ENCODE measurements at places on chromosomes 7 and 10.

GRCh38 chr10:113021268-113022040 is 71.4 kb downstream of the TCF7L2 start:
- DNase-seq: no peak

DNA sequence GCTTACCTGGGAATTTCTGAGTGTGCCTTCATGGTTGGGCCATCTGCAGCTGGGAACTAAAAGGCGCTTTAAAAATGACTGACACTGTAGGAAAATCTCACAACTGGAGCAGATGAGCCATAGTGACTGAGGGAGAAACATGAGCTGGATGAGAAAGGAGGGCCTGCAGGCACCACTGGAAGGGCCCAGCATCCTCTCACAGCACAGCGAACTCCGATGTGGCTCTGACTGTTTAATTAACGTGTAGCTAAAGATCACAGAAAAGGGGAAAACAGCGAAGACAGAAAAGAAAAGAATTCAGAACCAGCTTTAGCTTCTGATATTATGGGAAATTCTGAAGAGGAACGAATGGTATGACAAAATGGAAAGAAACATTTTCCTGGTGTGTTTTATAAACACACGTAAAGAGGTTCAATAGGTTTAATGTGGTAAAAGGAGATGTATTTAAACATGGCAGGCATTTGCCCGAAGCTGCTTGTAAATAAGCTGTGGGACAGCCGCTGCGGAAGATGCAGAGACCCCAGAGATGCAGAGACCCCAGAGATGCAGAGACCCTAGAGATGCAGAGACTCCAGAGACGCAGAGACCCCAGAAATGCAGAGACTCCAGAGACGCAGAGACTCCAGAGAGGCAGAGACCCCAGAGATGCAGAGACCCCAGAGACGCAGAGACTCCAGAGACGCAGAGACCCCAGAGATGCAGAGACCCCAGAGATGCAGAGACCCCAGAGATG is 534.3 kb downstream of the PTPRN2 start:
- no peak for DNase-seq

DNA sequence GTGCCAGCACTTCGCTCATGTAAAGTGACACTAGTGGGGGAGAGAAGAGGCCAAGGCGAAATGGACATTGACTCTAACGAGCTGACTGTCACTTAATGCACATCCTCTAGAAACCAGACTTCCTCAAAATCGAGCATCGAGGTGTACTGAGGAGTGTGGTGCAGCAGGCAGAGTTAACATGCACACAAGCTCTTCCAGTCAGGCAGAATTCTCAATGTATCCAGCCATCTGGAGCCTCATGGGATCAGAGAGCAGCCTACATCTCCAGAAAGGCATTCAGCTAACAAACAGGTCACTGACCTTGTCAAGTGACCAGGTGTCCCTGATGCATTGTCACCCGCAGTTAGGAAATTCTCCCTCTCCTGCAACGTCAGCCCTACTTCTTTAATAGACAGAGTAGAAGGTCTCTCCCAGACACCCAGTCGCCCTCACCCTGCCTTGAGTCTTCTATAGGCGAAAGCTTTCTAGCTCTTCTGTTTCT is 259.8 kb upstream of the AOAH start:
- no peak for DNase-seq

DNA sequence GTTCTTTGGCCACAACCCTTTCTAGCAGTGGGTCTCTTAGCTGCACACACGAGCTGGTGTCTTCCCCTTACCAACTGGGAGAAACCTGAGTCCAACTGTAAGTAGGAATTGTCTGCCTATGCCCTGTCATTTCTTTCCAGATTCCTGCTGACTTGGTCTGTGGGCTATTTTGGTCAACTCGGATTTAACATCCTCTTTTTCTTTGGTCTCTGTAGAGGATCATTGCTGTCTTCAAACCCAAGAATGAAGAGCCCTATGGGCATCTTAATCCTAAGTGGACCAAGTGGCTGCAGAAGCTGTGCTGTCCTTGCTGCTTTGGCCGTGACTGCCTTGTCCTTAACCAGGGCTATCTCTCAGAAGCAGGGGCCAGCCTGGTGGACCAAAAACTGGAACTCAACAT is 10.3 kb downstream of the PI4K2A start:
- DNase-seq: no peak

DNA sequence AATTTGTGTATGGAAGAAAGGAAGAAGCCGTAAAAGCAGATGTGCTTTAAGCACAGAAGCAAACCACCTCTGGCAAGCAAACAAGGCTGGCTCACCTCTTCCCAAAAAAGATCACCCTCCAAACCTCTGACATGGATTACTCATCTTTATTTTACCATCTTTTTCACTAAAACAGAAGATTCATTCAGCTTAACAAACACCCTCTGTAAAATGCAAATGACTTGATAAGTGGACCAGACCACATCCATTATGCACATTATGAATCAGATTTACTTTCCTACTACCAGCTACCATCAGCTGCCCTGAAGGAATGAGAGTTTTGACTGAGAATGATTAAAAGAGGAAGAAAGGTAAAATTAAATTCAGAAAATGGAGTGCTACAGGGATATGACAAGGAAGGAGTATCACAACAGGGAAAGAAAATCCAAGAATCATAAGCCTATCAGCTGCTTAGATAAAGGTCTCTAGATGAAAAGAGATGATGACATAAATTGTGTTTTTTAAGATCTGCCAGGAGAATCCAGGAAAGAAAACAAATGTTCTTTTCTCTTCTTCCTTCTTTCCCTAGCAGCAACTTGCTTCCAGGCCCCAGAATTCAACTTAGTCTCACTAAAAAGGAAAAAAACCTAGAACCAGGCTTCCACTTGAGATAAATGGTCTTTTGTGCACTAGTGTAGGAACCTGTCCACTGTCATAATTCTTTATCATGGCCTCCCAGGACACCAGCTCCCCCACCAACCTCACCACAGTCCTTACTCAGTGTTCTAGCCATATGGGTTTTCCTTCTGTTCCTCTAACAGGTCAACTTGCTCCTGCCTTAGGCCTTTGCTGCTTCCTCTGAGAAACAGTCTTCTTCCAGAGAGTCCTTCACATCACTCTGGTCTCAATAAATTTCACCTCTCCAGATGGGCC is 47.4 kb downstream of the JAZF1 start:
- no peak for DNase-seq

DNA sequence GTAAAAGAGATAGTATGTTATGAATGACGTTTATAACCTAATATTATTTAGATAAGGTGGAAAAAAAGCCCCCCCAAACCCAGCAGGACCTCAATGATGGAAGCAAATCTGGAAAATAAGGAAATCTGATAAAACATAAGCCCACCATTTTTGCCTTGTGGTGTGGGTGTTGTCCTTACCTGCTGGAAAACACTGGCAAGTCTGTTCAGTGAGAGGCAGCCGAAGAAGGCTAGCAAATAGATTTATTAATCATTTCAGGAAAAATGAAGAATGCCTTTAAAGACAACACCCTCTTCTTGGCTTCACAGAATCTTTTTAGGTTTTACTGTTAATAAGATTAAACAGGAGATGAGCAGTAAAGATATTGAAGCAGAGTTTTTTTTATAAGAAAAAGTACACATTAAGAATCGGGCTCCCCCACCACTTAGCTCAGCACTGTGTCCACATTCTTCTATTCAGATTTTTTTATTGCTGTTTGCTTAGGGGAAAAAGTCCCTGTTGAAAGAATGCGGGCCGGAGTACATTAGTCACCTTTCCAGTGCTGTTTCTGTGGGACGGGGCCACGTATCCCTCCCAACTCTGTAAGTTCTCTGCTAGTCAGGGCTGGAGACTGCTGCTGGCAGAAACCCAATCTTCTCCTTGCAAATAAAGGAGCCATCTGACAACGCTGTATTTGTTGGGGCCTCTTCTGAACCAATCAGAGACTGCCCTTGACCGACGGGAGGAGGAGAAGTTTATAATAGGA is 104.1 kb downstream of the EVX1 start:
- peak; percentile 20 for DNase-seq

- no peak for DNase-seq
These were observed 15.9 kb downstream of the RP9 start for GRCh38 chr7:33093266-33093665.

- DNase-seq: no peak
These were observed 143.9 kb downstream of the PFKFB3 start for GRCh38 chr10:6346631-6347030.

- peak; percentile 76 for DNase-seq
These were observed 61.4 kb upstream of the GPR158 start for GRCh38 chr10:25113191-25114035.

DNA sequence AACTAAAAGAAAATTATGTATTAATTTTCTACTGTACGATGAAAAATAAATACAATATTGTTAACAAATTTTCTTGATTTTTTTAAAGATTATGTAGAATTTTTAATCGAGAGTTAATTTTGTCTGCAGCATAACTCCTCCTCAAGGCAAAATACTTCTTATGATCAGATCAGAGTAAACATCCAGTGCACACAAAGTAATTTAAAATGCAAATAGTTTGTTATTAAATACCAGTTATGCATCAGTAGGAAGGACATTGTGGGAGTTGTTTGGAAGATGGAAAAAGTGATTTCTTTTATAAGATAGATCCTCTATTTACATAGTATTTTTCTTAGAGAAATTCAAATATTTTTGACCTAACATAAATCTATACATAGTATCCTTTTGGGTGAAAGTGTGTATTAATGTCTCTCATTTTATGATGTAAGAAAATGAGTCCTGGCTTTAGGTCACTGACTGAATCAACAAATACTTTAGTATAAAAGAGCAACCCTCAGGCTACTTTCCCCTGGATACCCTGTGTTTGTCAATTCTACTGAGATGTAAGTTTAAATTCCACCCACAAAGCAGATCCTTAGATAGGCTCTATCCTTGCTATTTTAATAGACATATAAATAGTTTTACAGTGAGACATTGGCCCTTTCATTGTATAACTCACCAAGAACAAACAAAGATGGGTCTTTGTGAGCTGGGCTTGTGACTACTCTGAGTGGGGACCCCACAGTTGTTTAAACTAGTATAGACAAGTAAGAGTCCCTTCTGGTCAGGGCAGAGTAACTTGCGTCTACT is 1133.7 kb downstream of the GATA3 start:
- DNase-seq: no peak

DNA sequence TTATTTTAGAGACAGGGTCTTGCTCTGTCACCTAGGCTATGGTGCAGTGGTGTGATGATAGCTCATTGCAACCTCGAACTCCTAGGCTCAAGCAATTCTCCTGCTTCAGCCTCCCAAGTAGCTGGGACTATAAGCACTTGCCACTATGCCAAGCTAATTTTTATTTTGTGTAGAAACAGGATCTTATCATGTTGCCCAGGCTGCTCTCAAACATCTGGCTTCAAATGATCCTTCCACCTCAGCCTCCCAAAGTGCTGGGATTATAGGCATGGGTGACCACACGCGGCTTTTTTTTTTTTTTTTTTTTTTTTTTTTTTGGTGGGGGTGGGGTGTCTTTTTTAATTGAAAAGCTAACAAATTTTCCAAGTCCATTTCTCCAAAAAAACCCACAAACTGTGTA is 18.4 kb downstream of the HPS6 start:
- DNase-seq: no peak

DNA sequence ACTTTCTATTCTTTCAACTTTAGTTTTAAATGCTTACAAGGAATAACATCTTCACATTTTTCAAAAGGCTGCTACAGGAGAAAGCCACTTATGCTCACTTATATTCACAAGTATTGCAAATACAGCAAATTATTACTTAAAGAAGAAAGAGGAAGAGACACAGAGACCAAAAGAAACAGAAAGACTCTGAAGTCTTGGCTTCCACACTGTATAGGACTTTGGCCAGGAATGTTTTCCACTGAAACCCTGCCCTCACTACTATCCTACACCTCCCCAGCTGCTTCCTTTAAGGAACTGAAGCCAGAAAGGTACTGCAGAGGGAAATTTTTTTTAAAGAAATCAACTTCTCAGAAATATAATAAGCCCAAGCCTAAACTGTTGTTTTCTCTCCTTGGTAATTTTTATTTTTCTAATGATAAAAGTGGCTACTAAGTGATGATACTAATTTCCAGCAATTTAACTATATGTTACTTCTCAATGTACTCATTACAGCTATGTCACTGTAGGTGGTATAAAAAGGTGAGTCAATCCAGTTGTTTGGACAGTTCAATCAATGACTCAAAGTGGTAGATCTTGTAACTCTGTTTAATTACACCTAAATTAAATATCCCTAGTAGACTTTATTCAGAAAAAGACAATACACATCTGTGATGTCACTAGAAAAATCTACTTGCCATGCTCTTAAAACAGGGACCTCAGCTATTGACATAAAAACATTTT is 231.6 kb downstream of the GRM8 start:
- DNase-seq: no peak

DNA sequence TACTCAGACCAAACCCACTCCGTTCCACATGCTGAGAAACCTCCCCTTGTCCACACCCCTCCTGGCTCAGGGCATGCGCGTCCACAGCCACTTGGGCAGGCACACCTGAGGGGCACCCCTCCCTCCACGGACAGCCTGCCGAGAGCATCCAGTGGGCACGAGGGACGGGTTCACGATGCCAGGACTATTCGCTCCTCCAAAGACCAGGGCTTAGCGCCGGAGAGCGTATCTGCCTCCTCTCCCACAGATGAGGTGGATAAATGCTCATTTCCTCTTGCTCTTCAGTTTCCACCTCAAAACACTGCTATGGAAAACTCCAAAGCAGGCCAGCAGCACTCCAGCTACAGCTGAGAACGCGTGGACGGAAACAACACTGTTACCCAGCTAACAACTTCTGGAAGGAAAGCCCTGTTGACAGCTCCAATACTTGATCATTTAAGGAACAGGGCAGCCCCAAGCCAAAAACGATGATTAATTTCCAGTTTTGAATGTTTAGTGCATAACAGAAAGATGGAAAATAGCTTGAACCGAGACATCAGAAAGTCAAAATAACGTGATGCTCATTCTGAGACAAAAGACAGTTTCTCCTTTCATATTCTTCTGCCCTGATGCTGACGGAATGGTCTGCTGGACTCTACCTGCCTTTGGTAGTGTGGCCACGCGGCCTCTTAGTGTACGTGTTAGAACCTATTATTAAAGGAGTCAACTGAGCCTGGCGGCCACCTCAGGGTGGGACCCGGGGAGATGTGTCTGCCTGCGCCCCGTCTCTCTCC is 204.7 kb downstream of the DNAJB6 start:
- DNase-seq: no peak

- DNase-seq: no peak
These were observed 31.9 kb upstream of the LRRC4 start for GRCh38 chr7:128063088-128063487.

DNA sequence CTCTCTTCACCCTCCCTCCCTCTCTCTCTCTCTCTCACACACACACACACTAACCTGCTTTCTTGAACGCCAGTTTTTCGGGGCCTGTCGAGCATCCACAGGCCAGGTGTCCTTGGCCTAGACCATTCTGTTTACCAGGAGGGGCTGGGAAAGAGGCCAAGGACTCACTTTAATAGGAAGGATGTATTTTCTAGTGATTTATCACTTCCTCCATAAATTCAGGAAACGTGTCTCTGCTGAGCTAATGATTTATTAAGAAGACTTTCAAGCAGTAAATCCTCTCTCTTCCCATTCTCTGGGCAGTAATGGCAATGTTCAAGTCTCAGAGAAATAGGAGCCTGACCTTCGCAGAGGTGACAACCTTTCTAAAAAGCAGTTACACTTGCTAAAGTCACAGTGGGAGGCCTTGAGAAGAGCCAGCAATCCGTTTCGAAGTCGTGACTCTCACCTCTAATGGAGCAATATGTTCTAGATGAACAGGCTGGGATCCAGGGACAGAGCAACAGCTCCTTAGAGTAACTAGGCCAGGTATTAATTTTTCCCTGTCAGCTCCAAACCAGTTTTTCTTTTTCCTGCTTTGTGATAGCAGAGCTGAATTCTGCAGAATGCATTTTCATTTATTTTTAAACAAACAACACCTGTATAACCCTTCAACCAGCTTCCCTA is 1357.5 kb upstream of the SORCS1 start:
- no peak for DNase-seq
